ENCODE measurements at places on chromosomes 12 and 14.

- DNase-seq: no peak
Measured at GRCh38 chr14:69013943-69014782, 35.1 kb upstream of the ACTN1 start.

DNA sequence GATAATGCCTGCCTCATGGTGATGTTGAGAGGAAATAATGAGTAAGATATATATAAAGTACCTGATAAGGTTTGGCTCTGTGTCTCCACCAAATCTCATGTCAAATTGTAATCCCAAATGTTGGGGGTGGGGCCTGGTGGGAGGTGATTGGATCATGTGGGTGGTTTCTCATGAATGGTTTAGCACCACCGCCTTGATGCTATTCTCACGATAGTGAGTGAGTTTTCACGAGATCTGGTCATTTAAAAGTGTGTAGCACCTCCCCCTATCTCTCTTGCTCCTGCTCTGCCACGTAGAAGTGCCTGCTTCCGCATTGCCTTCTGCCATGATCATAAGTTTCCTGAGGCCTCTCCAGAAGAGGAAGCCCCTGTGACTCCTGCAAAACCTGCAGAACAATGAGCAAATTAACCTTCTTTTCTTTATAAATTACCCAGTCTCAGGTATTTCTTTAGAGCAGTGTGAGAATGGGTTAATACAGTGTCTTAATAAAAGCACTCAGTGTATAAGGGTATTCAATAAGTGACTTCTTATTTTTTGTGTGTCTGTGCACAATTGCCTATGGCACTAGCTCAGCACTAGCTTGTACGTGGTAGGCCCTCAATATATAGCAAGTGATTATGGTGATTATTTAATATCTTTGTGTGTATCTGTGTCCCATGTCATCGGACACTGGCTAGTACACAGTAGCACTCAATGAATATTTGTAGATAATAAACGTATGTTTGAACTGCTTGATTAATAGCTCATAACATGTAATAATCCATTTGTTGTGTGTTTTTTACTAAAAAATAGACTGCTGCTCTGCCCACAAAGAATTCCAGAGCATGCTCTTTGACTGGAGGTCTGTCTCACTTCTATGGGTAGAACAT, 138.1 kb upstream of the LMNTD1 start:
- no peak for DNase-seq

DNA sequence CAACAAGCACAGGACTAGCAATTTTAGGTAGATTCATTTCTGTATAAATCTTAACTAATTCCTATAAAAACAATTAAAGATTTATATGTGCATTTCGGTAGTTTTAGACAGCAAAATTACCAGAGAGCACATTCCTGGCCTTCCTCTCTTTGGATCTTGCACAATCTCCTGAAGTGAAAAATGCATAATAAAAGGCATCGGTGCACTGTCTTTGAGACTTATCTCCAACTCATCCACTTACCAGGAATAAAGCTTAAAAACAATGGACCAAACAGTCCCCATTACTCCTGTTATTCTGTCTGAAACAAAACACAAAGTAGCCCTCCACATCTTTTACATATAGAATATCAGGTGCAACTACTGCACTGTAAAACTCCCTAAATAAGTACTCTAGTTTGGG, 69.3 kb downstream of the HECTD1 start:
- DNase-seq: no peak

DNA sequence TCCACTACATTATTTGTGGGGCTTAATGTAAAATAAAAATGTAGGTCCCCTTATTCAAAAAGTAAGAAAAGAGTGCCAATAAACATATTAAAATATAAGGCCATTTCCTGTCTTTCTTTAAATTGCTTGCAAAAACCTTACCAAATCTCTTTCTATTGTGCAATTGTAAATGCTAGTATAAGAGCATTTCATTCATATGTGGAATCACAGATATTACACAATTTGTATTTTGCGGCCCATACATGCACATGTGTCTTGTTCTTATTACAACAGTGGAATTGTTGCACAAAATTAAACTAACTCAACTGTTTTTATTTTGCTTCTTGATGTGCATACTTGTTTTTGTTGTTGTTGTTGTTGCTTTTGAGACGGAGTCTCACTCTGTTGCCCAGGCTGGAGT, 20.1 kb upstream of the CRADD start:
- no peak for DNase-seq

GRCh38 chr14:29085546-29085945, 319.0 kb downstream of the FOXG1 start:
- no peak for DNase-seq

GRCh38 chr14:81113176-81113575, 107.6 kb downstream of the GTF2A1 start:
- no peak for DNase-seq

GRCh38 chr12:52333321-52333720, 12.1 kb upstream of the KRT83 start:
- no peak for DNase-seq

GRCh38 chr12:126160912-126161311, 1095.7 kb downstream of the AACS start:
- no peak for DNase-seq

- no peak for DNase-seq
Measured at GRCh38 chr12:39369756-39370155, 73.2 kb downstream of the KIF21A start.

DNA sequence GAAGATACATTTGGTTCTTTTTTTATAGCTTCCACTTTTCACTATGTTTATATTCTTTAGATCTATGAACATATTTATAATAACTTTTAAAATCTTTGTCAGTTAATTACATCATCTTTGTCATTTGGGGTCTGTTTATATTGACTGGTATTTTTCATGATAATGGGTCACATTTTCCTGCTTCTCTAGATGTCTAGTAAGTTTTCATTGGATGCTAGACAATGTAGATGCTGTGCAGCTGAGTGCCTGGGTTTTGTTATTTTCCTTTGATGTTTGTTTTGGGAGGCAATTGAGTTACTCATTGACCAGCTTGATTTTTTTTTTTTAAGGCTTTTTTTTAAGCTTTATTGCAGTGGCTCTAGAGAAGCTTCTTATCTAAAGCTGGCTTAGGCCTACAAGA, 4.9 kb downstream of the MAP1LC3B2 start:
- DNase-seq: no peak

- no peak for DNase-seq
Measured at GRCh38 chr14:94605361-94605760, 6.8 kb upstream of the SERPINA3 start.

DNA sequence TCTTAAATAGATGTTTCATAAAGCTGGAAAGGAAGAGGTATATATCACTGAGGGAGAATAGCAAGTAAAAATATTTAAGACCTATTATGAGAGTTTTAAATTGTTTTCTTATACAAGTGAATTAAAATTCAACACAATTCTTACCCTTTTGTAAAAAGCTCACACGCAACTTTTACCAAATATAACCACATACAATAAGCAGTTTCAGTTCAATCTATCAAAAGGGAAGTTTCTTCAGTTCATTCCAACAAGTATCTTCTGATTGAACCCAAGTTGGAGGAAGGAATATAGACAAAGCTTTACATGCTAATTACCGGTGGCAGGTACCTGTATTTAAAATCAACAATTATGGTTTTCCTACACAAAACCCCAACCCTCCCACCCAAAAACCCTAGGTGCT, 41.1 kb downstream of the GTF2A1 start:
- no peak for DNase-seq

- DNase-seq: no peak
Measured at GRCh38 chr12:31089072-31089471, 15.4 kb downstream of the DDX11 start.

DNA sequence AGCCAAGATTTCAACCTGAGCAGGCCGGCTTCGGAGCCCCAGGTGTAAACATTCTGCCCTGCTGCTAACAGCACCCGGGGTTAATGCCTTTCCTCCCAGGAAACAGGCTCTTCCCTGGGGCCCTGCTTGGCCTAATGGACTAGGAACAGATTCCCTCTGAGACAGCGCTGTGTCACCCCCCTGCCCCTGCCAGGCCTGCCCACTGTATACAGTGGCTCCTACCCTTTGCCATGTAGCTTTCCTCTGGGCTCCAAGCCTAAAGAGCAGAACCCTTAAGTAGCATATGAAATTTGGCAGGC, 28.3 kb upstream of the BCDIN3D start:
- peak; percentile 24 for DNase-seq

- DNase-seq: no peak
Measured at GRCh38 chr14:38838049-38838978, 264.7 kb downstream of the SEC23A start.

DNA sequence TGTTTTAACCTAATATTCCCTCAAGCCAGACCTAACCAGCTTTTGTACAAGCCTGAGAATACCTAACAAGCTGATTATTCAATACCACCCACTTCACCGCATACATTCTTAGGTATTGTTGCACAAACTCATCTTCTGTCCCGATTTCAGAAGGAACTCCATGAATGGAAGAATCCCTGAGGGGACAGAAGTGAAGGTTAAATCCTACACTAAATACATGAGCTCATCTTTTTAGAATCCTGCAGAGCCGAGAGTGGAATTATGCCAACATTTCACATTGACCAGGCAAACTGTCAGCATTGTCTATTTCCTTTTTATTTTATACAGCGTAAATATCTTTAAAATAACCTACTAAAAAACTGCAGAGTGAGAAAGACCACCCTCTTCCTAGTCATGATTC, 140.7 kb upstream of the PRICKLE1 start:
- no peak for DNase-seq

- DNase-seq: peak; percentile 82
Measured at GRCh38 chr14:94936401-94936892, 166.5 kb upstream of the GSC start.

DNA sequence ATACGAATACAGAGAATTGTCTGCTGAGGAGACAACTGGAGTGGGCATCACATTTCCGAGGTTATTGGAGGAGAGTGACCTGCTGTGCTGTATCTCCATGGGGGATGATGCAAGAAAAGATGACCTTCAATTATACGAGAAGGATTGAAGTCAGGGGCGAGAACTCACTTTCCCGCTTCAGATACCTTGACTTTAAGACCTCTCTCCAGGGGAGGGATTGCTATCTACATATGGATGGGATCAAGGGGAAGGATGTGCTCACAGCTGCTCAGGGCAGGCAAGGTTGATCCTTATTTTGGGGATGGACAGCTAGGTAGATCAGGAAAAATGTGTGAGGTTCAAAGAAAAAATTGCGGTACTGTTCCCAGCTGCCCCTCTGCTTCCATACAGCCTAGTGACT, 24.4 kb downstream of the NEUROD4 start:
- DNase-seq: no peak

- DNase-seq: no peak
Measured at GRCh38 chr14:63266106-63266505, 52.6 kb downstream of the GPHB5 start.

DNA sequence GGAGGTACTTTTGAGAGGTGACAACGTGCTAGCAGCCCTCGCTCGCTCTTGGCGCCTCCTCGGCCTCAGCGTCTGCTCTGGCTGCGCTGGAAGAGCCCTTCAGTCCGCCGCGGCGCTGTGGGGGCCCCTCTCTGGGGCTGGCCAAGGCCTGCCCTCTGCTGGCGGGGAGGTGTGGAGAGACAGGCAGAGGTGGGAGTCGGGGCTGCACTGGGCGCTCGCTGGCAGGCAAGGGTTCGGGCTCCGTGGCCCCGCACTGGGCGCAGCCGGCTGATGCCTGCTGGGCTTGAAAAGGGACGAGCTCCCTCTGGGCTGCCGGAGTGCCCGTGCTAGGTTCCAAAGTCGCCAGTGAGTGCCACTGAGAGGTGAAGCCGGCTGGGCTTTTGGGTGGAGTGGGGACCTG, 580.0 kb downstream of the DIO2 start:
- no peak for DNase-seq

DNA sequence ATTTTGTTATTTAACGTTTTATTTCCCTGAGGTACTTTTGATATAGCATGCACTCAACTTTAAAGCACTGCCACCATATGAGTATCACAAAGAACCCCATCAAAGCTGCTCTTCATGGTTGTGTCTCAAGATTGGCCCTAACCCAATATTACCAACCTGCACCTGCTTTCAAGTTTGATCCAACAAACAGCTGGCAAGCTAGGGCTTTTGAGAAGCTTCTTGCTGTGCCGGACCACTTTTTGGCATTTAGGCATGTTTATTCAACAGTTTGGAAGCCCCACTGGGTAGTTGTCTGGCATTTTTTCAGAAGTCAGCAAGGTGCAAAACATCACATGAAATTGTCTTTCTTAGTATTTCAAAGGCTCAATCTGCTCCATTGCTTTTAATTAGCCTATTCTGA, 137.2 kb upstream of the PLEKHA5 start:
- DNase-seq: no peak

GRCh38 chr12:80268924-80269749, 169.8 kb downstream of the OTOGL start:
- no peak for DNase-seq

GRCh38 chr14:79483477-79484388, 727.6 kb downstream of the DIO2 start:
- DNase-seq: no peak

GRCh38 chr14:103819503-103820307, 27.7 kb downstream of the PPP1R13B start:
- no peak for DNase-seq

DNA sequence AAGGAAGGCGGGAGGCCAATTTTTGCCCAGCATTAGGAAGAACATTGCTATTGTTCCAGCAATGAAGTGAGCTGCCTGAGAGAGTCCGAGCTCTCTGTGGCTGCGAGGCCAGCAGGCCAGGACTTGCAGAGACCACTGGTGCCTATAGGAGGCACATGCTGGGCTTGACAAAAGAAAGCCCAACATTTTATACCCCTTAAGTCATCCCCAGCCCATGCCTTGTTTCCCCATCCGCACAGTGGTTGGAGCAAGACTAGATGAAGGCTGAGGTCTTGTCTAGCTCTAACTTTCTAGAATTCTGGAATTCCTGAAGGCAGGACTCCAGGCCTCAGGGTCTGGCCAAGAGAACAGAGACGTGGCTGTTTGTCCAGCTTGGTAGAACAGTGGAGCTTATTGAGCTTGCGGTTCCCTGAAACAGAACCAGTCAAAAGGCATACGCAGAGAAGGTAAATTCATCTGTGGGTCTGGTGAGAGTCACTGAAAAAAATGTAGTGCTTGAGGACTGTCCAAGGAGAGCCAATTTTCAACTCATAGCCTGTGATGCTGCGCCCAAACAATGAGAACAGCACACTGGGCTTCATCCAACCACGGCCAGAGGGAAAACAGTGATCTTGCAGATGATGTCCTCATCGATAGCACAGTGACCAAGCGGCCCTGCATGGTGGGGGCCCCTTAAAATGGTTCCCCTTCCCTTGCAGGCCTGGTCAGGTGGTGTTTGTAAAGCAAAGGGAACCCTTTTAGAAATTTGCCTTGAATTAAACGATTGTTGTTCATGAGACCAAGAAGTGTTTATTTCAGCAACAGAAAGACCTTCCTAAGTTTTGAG, 27.1 kb upstream of the COL2A1 start:
- DNase-seq: no peak

GRCh38 chr12:71638499-71638898, 25.1 kb downstream of the ZFC3H1 start:
- no peak for DNase-seq
